ENCODE measurements at places on chromosomes 7 and 10. TPM values are rescaled to one million over a fixed set of nuclear protein-coding genes. Genes with fewer than 3 reads are reported as not detected.

GRCh38 chr7:113119429-113119828 is 1.1 kb upstream of the SMIM30 start:
- DNase-seq = no peak

GRCh38 chr10:119029613-119030420 is at the start of gene NANOS1:
Gene NANOS1 (plus strand): TSS chr10:119029714. CDS start chr10:119029802, 88 bp downstream.
- DNase-seq = no peak

DNA sequence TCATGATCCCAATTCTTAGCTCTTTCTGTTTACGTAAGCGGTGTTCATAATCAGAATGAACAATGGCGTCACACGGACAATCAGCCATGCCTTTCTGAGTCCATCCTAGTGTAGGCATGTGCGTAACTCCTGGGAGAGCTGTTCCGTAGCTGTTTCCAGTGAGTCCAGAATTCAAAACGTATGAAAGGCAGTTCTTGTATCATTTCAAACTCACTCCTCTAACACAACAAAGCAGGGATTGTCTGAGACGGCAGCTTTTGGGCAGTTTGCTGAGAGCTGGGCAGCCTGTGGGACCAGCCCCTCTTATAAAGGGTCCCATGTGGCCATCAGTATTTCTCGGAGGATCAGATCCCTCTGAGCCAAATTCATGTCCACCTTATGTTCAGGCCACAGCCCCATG is 43.4 kb downstream of the PSPH start:
- DNase-seq = no peak

DNA sequence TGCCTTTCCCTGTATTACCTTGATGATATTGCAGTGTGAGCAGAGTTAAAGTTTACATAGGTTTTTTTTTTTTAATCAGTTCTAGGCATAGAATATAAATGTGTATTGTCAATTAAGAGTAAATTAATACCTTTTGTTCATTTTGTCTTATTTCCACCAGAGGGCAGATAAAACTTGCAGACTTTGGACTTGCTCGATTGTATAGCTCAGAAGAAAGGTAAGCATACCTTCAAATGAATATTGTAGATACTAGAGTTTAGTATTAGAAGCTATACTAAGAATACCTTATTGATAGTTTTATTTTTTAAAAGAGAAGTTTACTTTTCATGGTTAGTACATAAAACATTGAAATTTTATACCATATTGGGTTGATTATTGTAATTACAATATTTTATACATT is 86.8 kb downstream of the MPLKIP start:
- no peak for DNase-seq

- no peak for DNase-seq
These were observed 2.3 kb downstream of the LOXL4 start for GRCh38 chr10:98265403-98266378.

GRCh38 chr7:156827587-156828203 is 65.3 kb downstream of the LMBR1 start:
- no peak for DNase-seq

DNA sequence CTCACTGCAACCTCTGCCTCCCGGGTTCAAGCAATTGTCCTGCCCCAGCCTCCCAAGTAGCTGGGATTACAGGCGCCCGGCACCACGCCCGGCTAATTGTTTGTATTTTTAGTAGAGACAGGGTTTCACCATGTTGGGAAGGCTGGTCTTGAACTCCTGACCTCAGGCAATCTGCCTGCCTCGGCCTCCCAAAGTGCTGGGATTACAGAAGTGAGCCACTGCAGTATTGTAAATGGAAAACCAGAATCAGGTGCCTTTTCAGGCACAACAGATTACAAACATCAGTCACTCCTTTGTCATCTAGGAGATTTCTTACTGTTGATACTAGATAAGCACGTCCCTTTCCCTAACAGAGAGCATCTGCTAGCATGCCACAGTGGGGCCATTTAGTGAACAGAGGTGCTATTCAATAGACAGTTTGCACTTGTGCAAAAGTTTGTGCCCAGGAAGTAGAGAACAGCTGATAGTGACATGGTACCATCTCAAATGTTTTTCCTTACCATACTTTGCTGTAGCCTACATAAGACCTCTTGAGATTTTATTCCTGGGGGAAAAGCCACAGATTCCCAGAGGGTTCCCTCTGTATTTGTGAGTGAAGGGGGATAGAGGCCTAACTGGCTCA is 24.5 kb upstream of the WAC start:
- no peak for DNase-seq

The OR2A7 gene
- total RNA-seq = 13.9 TPM

The CLCN1 gene
- not detected for total RNA-seq

The SSC4D gene
- total RNA-seq = 1.1 TPM

The SDK1 gene
- total RNA-seq = 10.4 TPM

The FRMD4A gene
- 38.3 TPM for total RNA-seq
